Left lung (tissue), 14 donors: ENCODE measurements at places on chromosomes 12 and 14. TPM values are rescaled to one million over a fixed set of nuclear protein-coding genes. Genes with fewer than 3 reads are reported as not detected.
A peak's percentile ranks its signal among the peaks of the same experiment; 100 is the strongest.

GRCh38 chr12:57885207-57885606 lies 38.7 kb upstream of the CTDSP2 start:
- H3K27ac ChIP-seq = no peak overlapping the region
- no peaks in the 10 kb centered on the region for H3K36me3 ChIP-seq
- DNase-seq = no peak
- peaks cover 41% of the 10 kb centered on the region for H3K4me1 ChIP-seq
- no peaks in the 10 kb centered on the region for H3K27me3 ChIP-seq
- no peak overlapping the region for H3K4me3 ChIP-seq

DNA sequence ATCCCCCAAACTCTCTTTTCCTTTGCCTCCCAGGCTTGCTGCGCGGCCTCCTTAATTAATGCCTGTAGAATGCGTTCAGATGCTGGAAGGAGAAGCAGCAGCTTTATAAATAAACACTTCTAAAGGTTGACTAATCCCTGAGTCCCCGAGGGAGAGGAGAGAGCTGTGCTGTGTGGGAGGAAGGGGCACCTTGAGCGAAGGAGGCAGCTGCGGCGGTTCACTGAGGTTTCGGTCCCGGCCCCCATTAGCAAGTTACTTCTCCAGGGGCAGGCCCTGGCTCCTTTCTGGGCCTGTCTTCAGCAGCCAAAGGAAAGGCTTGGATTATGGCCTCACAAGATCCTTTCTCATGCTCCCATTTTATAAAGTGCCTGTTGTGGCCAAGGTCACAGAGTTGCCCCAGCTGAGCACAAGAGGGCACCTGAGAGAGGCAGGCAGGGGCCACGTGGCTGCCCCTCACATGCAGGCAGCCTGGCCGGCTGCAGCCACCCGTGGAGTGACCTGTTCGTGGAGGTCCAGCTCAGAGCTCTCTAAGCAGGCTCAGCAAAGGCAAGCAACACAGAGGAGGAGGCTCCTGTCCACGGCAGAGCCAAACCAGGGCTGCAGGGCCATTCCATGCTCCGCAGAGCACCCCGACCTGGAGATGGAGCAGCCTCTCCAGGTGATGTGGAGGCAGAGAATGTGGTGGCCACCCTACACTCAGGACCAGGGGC lies 15.0 kb upstream of the CACNA2D4 start:
- no peak for DNase-seq
- H3K27ac ChIP-seq = no peak overlapping the region
- H3K27me3 ChIP-seq = peaks cover 21% of the 10 kb centered on the region
- H3K4me3 ChIP-seq = no peak overlapping the region

Gene MED13L
- 98.6 TPM for total RNA-seq

- H3K27ac ChIP-seq = no peak overlapping the region
- H3K4me1 ChIP-seq = no peaks in the 10 kb centered on the region
- H3K36me3 ChIP-seq = no peaks in the 10 kb centered on the region
- no peak for DNase-seq
Measured at GRCh38 chr14:101504096-101504948, 57.0 kb upstream of the DIO3 start.

- no peak overlapping the region for H3K27ac ChIP-seq
- H3K4me1 ChIP-seq = no peaks in the 10 kb centered on the region
- H3K36me3 ChIP-seq = no peaks in the 10 kb centered on the region
- no peaks in the 10 kb centered on the region for H3K27me3 ChIP-seq
- DNase-seq = no peak
Measured at GRCh38 chr14:99009871-99010270, 262.1 kb downstream of the BCL11B start.

Gene CLEC4A
- 6.5 TPM for total RNA-seq

Gene TNS2
- total RNA-seq = 112 TPM

DNA sequence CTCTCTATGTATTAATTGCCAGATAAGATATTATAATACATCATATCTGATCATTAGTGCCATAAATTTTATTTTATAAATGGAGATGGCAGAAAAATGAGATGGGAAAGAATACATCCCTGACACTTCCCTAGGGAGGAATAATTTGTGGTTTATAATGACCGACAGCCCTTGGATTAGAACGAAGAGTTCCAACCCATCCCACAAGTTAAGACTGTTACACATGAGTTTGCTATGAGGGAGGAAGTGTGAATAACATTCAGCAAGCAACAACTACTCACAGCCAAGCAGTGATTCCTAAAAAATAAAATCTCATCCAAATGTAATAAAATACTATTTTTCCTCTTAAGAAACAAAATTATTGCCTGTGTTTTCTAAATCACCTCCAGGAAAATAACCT lies 299.0 kb downstream of the CCDC91 start:
- H3K27ac ChIP-seq = no peak overlapping the region
- DNase-seq = no peak
- H3K4me1 ChIP-seq = no peaks in the 10 kb centered on the region
- H3K27me3 ChIP-seq = no peaks in the 10 kb centered on the region

DNA sequence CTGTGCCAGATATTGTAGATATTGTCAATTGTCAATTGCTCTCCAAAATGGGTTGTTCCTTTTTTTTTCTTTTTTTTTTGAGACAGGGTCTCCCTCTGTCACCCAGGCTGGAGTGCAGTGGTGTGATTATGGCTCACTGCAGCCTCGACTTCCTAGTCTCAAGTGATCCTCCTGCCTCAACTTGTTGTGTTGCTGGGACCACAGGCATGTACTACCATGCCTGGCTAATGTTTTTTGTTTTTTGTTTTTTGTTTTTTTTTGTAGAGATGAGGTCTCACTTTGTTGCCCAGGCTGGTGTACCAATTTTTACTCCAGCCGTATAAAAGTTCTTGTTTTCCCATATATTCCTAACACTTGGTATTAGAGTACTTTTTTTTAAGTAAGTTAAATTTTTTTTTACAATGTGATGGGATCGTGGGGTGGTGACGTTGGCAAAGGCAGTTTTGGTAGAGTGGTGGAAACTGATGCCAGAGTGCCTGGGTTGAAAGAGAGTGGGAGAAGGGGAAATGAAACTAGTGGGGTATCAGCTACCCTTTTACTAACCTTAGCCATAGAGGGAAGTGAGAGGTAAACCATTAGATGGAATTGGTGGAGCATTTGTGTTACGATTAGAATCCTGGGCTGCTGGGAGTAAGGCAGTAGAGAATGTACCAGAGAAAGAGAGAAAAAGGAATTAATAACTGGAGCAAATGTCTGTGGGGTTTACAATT lies 33.0 kb upstream of the CFAP54 start:
- no peak overlapping the region for H3K27ac ChIP-seq
- no peak for DNase-seq
- no peaks in the 10 kb centered on the region for H3K36me3 ChIP-seq
- no peaks in the 10 kb centered on the region for H3K4me1 ChIP-seq

Gene SLC25A21
- total RNA-seq = 1.0 TPM

DNA sequence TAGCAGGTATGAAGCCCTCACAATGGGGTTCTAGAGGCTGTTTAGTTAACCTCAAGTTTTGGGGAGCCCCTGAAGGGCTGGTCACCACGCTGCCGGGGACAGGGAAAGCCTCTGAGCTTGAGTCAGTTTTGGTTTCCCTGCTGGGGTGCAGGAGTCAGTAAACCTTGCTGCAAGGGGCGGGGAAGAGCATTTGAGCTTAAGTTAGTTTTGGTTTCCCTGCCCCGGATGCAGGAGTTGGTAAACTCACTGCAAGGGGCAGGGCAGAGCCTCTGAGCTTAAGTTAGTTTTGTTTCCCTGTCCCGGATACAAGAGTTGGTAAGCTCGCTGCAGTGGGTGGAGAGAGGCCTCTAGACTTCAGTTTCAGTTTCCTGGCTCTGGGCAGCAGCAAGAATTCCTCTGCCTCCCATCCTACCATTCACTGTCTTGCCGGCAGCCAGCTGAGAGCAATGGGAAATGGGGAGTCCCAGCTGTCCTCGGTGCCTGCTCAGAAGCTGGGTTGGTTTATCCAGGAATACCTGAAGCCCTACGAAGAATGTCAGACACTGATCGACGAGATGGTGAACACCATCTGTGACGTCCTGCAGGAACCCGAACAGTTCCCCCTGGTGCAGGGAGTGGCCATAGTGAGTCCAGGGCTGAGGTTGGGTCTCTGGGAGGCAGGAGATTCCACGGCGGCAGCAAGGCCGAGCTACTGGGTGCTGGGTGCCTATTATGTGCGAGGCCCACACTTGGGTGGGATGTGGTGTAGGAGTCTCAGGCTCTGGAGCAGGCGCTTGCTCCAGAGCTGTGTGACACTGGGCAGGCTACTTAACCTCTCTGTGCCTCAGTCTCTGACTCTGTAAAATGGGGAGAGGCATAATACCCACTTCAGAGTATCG lies at the start of gene OAS2:
TSS of gene OAS2 (plus strand) at position 357 of the 878 bp plus-strand sequence. CDS start at position 447, 90 bp downstream.
- H3K27me3 ChIP-seq = no peaks in the 10 kb centered on the region
- peak within 1 kb of the TSS; percentile 45 for H3K4me3 ChIP-seq
- DNase-seq = peak; percentile 36
- H3K36me3 ChIP-seq = no peaks in the 10 kb centered on the region
- no peaks in the 10 kb centered on the region for H3K4me1 ChIP-seq
- H3K27ac ChIP-seq = peak within 1 kb of the TSS; percentile 90

- no peaks in the 10 kb centered on the region for H3K27me3 ChIP-seq
- H3K36me3 ChIP-seq = no peaks in the 10 kb centered on the region
- DNase-seq = no peak
- no peaks in the 10 kb centered on the region for H3K4me1 ChIP-seq
Measured at GRCh38 chr12:129028844-129029243, 175.6 kb downstream of the GLT1D1 start.

Gene C12orf50
- total RNA-seq = 0.12 TPM

- no peak overlapping the region for H3K27ac ChIP-seq
- no peak for DNase-seq
- H3K4me1 ChIP-seq = no peaks in the 10 kb centered on the region
- H3K27me3 ChIP-seq = no peaks in the 10 kb centered on the region
- no peak overlapping the region for H3K4me3 ChIP-seq
Measured at GRCh38 chr12:98464190-98464589, 51.2 kb upstream of the TMPO start.

Gene MYF5
- total RNA-seq = not detected

GRCh38 chr14:33259764-33260163 lies 321.1 kb downstream of the NPAS3 start:
- H3K27ac ChIP-seq = no peak overlapping the region
- no peaks in the 10 kb centered on the region for H3K4me1 ChIP-seq
- no peaks in the 10 kb centered on the region for H3K36me3 ChIP-seq
- H3K4me3 ChIP-seq = no peak overlapping the region
